ENCODE measurements at places on chromosomes 3 and 15.

- no peak for DNase-seq
Measured at GRCh38 chr15:95868450-95868849, 462.1 kb upstream of the NR2F2 start.

DNA sequence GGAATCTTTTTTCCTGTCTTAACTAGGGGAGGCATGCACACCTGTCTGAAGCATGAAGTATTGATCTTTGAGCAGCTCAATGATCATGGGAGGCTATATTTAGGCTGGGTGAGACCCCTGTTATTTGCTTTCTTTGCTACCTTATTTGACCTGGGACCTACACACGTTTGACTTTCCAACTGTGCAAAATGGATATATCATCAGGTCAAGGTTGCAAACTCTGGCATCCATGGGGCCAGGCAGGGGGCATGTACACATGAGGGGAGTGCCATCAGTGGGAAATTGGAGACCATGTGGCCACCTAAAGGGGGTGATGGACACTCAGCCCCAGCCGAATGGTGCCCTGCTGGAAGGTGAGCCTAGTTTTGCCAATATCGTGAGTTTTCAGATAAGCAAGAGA, 174.2 kb downstream of the FEZF2 start:
- no peak for DNase-seq

DNA sequence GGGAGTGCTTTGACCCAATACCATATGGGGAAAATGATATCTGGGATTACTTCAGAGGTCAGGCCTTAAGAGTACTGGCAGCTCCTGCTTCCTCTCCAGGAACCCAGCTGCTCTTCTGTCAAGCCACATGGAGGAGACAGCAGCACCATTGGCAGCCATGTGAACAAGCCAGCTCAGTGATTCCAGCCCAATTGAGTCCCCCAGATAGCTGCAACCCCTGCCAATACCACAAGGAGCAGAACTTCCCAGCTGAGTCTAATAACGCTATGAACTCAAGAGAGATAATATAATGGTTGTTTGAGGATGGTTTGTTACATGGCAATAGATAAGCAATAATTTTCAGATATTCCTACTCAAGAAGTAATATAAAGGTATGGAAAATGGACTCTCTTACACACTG, 126.8 kb upstream of the CPNE4 start:
- DNase-seq: no peak

DNA sequence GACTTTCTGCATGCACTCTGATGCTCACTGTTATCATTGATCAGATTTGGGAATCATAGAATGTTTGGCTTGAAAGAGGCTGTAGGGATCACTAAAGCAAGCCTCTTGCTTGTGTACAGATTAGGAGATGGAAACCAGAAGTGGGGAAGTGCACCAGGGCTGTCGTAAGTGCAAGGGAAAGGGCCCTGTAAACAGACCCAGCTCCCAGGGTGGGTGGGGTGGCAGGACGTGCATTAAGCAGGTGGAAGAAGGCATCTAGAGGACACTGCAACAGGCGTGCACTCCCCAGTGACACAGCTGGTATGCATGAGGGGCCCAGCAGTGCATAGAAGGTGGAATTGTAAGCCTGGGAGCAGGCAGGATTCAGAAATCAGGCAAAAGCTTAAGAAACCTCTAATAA, 58.0 kb upstream of the SLC7A14 start:
- DNase-seq: no peak

DNA sequence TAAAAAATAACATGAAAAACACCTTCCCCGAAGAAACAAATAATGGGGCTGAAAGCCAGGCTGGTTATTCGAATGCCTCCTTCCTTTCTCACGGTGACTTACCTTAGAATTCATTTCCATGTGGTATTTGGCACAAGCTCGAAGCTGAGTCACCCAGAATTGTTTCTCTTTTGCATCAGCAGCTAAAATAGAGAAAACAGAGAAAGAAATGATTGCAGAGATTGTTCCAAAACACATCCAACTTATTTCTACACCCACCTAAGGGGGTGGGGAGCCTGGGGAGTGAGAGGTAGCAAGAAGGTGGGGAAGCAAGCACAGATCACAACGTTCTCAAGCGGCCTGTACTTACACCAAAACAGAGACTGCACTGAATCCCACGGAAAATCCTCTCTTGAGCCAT, 104.7 kb downstream of the OSBPL10 start:
- no peak for DNase-seq

GRCh38 chr3:152608696-152609594, 226.0 kb upstream of the P2RY1 start:
- no peak for DNase-seq

- DNase-seq: no peak
Measured at GRCh38 chr3:10548992-10549391, 43.6 kb upstream of the ATP2B2 start.

GRCh38 chr3:66671291-66671690, 170.5 kb upstream of the LRIG1 start:
- DNase-seq: no peak

DNA sequence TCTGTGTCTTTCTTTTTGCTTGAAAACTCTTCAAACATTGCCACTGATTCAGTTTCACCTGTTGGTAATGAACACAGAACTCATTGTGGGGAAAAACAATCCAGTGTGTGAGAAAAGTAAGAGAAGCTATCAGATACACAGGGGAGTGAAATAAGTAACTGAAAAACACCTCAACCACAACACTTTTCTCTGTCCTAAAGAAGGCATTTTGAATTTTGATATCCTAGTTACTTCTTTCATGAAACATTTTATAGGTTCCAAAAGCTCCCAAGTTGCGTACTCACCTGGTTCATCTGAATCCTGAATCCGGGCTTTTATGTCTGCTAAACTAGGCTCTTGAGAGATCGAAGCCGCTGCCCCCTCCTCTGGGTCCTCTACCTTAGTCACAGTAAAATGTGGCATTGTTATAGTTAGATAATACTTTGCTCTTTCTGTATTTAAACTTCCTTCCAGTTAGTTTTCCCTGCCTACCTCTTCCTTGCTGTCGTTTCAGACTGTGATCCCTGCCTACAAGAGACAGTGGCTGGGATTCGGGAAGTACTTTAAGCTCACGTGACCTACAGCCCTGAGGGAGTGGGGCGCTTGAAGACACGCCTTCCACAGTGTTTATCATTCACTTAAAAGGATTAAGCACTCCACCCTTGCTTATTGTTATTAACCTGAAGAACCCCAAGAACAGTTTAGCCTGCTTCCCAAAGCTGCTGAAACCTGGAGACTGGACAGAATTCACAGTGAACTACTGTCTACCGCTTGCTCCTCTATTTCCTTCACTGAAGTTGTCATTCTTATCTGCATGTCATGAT, 19.1 kb downstream of the SLC12A6 start:
- DNase-seq: no peak

DNA sequence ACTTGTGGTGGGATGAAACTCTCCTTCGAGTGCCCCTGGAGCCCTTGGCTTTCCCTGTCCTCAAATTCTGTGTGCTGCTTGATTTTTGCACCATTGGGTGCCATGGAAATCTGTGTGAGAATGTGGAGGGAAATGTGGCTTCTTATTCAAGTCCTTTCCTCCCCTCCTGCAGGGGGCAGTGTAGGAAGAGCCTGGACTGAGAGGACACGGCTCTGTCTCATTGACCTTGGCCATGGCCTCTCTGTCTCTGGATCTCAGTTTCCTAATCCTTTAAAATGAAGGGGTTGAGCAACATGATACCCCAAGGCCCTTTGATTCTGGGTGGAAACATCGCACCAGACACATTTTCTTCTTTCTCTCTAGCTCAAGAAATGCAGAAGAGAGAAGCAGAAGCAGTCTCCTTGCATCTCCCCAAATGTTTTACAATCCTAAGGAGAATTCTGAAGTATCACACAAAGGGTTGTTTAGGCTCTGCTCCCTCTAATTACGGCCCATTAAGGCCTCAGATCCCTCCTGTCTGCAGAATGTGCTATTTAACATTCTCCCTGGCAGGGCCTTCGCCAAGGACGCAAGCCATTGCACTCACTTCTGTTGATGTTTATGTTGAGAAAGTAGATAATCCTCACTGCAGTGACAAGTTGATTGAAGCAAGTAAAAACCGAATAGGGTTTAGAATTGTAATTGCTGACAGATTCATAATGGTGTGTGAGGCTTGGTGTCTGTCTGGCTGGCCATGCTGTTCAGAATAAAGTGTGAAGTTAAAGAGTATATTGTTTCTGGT, 169.1 kb downstream of the TPRG1 start:
- no peak for DNase-seq

GRCh38 chr3:126948980-126949535, 33.9 kb upstream of the PLXNA1 start:
- DNase-seq: peak; percentile 82

GRCh38 chr15:77107531-77108355, 36.8 kb upstream of the TSPAN3 start:
- DNase-seq: peak; percentile 20

GRCh38 chr3:160200353-160200752, 24.9 kb upstream of the C3orf80 start:
- no peak for DNase-seq
